ENCODE measurements at places on chromosomes 7 and 10. TPM values are rescaled to one million over a fixed set of nuclear protein-coding genes. Genes with fewer than 3 reads are reported as not detected.

- DNase-seq: no peak
These were observed 14.0 kb upstream of the UBE3C start for GRCh38 chr7:157124690-157125089.

DNA sequence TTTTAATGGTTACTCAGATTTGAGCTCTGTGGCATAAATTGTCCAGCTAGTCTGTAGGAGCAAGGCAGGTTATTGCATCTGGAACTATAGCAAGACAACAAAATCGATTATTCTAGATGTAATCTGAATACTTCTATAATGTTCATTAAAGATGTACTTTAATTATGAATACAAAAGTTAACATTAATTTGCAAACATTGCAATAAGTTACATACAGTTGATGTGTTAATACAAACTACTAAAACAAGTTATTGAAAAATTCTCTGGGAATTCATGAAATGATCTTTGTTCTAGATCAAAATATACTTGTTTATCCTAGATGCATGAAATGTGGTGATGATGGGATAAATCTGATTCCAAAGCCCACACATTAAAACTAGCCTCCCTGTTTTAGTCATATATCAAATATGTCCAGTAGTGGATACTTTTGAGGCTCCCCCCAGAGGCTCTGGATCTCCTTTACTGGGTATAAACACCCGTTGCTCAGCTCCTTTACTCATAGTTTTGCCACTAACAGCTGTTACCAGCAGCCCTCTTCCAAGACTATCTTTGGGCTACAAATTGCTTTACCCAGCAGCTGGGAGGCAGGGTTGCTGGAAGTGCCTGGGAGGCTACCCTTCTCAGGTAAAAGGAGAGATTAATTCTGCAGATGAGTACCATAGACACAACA is 78.1 kb downstream of the ARL4A start:
- DNase-seq: no peak

DNA sequence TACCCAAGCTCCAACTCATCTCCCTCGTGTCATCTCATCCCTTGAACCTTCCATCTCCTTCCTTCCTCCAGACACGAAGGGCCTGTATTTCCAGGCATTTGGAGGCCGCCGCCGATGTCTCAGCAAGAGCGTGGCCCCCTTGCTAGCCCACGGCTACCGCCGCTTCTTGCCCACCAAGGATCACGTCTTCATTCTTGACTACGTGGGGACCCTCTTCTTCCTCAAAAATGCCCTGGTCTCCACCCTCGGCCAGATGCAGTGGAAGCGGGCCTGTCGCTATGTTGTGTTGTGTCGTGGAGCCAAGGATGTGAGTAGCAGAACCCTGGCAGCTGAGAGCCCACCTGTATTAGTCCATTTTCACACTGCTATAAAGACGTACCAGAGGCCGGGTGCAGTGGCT is 5.5 kb downstream of the FBXO24 start:
- DNase-seq: no peak

- no peak for DNase-seq
These were observed 48.6 kb upstream of the TES start for GRCh38 chr7:116161728-116162127.

ZP3 gene
- total RNA-seq: 21.5 TPM

UFSP1 gene
- total RNA-seq: 2.7 TPM

- DNase-seq: no peak
These were observed 44.0 kb upstream of the LRRTM3 start for GRCh38 chr10:66881814-66882213.

DNA sequence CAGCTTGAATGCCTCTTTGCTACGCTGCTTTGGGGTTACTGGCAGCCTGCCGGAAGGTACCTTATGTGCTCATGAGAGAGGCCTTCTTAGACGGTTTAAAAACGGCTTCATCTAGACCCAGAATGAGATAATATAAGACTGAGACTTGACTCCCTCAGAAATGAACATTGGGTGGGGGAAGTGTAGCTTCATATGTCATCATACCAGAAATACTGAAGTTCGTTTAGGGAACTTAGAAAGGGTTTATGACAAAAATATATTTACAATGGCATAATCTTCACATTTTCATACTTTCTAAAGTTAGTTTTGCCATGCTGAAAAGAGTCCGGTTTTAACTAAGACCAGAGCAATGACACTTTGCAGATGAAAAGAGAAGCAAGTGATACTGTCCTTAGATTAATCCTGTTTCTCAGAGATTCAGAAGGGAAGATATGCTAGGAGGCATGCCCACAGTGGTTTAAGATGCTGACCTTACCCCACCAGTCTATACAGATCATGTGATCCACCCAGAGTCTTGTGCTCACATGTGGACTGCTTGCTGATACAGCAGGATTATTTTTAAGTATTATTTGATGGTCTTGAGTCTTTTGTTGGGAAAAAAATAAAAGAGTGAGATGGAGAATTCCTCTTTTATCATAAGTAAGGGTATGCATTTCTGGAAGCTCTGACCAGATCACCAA is 40.8 kb upstream of the HGF start:
- DNase-seq: no peak
